ENCODE measurements at places on chromosomes 5 and 9.

- DNase-seq = no peak
Measured at GRCh38 chr5:22541037-22541436, 312.1 kb downstream of the CDH12 start.

- no peak for DNase-seq
Measured at GRCh38 chr9:5263351-5264218, 32.4 kb downstream of the INSL4 start.

DNA sequence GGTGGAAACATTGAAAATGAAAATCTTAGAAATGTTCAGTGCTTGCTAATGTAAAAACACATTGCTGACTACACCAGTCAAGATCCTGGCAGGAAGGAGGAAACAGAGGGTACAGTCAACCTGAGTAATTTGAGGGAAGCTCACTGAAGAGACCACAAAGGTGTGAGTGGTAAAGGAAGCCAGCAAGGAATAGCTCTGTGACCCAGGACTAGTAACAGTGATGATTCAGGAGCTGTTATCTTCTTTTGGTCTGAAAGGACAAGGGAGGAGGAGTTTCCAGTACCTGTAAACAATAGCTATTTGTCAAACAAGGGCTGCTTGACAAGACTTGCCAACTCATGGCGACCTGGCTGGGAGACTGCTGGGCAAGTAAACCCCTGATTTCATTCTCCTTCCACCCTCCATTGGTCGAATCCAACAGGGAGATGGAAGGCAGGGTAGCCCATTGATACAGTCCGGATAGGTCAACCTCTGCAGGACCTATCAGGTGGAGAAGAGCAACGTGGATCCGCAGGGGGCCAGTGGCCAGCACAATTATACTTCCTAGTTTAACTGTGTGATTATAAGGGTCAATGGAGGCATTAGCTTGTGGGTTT, 68.1 kb downstream of the MAMDC2 start:
- DNase-seq = no peak

- DNase-seq = no peak
Measured at GRCh38 chr5:93673316-93673954, 68.0 kb downstream of the POU5F2 start.

DNA sequence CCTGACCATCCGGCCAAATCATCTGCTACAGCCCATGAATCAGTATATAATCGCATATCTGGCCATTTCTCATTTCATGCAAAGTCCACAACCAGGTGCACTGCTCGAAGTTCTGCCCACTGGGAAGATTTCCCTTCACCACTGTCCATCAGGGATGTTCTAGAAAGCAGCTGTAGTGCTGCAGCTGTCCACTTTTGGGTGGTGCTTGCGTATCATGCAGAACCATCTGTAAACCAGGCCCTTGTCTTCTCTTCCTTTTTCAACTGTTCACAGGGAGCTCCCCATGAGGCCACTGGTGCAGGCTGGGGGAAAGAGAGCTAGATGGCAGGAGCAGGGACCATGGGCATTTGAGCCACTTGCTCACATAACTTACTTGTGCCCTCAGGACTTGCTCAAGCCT, 7.4 kb upstream of the ADAMTS6 start:
- no peak for DNase-seq

DNA sequence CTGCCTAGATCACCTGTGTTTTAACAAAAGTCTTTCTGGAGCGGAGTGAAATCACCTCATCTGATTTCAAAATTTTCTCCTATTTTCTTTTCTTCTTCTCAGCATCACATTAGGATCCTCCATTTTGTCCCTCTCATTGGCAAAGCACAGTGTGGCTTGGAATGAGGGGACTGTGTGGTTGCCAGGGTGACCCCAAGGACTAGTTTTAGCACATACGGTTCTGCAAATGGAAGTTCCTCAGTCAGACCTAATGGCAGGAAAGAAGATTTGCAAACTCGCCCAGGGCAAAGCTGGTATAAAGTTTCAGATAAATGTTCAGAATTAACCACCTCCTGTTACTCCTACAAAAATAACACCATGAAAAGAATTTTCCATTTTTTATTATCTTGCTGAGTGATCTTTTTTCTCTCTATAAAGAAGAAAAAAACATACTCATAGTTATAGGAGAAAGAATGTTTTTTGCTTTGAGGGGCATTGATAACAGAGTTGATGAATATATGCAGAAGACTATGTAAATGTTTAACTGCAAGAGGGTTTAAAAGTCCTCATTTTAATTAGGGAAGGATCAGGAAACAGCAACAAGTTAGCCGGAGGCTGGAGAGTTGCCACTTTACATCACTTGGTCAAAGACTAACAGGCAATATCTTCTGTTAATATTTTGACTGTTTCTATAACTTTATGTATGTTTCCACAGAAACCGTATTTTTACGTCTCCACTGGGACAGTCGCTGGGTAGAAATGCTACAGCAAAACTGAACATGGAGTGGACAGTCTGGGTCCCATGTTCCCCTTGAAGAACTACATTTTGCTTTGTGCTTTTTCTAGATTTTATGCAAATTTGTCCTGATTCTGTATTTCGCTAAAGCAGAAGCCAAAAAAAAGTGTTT, 257.8 kb downstream of the NR2F1-AS1 start:
- DNase-seq = no peak

- no peak for DNase-seq
Measured at GRCh38 chr5:124996764-124997077, 250.3 kb upstream of the ZNF608 start.

DNA sequence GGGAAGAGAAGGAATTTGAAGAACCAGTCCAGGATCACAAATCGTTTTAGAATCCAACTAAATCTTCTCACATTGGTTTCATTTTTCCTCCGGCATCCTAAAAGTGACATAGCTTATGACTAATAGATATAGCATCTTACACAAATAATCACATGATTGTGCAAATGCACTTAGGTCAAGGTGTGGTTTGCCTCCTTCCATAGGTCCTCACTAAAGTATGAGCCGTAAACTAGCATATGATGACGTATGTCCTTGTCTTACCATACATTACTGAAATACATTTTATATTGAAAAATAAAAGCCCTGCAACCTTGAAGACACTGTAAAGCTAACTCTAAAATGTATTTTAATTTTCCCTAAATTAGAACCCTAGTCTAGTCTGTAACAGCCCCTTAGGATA, 362.7 kb upstream of the ADAMTS16 start:
- DNase-seq = no peak

GRCh38 chr5:166369807-166370206, 1921.6 kb upstream of the WWC1 start:
- DNase-seq = no peak

DNA sequence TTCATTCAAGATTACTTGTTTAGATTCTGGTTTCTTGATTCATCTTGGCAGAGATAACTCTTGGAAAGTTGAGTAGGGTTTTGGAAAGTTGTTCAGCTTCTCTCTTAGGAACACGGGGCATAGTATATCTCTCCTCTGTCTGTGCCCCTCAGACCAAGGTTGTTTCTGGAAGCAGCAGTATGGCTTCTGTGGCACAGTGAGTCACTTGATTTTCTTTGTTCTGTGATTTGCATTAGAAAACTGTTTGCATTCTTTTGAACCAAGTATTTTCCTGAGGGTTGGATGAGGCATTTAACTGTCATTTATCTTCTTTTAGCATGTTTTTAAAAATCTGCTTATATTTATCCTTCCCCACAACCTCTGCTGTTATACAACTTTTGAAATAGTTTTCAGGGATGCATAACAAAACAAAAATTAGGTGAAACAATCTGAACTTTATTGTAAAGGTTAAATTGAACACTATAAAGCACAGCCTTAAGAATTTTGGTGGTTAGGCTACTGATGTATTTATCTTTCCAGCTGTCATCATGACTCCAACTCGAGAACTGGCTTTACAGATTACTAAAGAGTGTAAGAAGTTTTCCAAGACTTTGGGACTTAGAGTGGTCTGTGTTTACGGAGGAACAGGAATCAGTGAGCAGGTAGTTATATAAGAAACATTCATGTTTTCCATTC, 26.5 kb downstream of the DDX46 start:
- DNase-seq = no peak

DNA sequence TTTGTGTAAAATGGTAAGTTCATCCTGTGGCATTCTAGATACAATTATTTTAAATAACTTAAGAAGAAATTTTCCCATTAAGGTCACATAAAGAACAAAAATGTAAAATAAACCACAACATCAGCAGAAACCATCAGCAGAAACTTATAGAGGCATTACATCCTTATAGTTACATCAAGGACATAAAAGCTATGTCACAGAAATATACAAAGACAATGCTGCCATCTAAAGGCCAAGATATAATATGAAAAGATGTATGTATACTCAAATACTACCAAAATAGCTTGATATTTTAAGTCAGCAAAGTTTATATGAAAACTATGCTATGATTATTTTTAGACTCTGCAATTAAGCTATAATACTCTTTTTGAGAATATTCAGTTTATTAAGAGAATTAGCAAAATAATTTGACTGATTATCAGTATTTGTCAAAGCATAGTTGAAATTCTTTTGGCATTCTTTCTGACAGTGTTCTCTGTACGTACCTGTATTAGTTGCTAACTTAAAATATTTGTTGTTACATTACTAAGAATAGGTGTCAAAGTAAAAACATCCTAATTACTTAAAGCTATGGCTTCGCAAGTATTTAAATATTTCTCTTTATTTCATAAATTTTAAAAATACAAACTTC, 36.2 kb downstream of the FBXL17 start:
- peak; percentile 13 for DNase-seq

- no peak for DNase-seq
Measured at GRCh38 chr5:52988335-52989024, 672 bp upstream of the ITGA2 start.

DNA sequence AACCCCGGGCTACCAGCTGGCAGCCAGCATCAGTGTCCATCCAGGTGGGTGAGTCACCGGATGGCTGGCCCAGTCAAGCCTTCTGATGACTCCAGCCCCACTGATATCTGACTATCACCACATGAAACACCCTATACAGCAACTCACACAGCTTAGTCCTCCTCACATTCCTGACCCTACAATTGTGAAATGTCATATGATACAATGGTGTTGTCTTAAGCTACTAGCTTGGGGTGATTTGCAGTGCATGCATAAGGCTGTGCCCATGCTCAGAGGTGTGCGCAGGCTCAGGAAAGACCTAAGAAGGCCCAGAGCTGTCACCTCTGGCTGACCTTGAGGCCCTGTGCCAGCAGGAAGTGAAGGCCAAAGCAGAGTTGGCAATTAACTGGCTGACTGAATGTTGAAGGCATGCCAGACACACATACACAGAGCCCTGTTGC, 21.5 kb upstream of the SEMA4D start:
- DNase-seq = no peak

GRCh38 chr5:150636391-150637244, 3.8 kb upstream of the SYNPO start:
- DNase-seq = no peak

- DNase-seq = no peak
Measured at GRCh38 chr5:8864053-8864452, 681.8 kb downstream of the SEMA5A start.

GRCh38 chr9:138007918-138008841, 130.6 kb downstream of the CACNA1B start:
- no peak for DNase-seq

DNA sequence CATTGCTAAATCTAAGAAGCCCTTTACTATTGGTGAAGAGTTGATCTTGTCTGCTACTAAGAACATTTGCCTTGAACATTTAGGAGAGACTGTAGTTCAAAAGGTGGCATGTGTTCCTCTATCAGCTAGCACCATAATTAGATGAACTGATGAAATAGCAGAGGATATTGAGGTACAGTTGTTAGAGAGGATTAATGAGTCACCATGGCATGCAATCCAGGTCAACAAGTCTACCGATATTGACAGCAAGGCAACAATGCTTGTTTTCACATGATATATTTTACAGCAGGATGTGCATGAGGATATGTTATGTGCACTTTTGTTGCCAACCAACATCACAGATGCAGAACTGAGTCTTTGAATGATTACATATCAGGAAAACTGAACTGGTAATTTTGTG, 134.3 kb upstream of the CDH9 start:
- DNase-seq = no peak

GRCh38 chr5:173730632-173731298, 114.3 kb upstream of the BOD1 start:
- DNase-seq = no peak

DNA sequence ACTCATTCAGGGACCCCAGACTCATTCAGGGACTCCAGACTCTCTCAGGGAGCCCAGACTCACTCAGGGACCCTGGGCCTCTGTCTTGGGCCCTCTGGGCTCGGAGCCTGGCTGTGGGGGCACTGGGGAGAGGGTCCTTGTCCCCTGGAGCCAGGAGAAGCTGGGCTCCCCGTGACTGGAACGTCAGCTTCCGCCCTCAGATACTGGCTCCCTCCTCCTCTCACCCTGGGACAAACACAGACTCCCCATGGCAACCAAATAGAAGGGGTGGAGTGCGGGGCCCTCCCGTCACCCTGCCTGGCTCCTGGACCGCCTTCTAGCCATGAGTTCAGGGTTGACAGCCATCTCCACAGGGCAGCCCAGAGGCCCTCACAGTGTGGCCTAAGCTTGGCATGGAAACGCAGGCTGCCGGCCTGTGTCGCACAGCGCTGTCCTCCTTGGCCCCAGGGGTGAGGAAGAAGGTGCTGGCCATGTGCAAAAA, 27.6 kb downstream of the ZDHHC11B start:
- DNase-seq = no peak

- no peak for DNase-seq
Measured at GRCh38 chr9:38178237-38178636, 109.2 kb upstream of the SHB start.

DNA sequence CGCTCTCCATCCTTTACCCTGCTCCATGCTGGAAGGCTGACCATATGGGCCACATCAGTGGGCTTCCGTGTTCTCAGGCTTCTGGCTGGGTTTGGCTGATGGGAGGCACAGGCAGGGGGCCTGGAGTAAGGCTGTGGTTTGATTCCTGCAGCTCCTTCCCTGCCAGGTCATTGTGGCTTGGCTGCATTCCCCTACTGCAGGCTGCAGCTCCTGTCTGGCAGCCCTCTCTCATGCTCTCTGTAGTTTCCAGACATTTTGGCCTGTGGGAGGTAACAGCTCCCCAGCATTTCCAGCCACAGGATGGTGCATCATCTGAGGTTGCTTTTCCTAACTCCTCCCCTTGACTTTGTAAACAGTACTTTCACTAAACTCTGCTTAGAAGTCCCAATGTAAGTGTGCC, 102.0 kb upstream of the PTPN3 start:
- DNase-seq = peak; percentile 55

- DNase-seq = no peak
Measured at GRCh38 chr5:135514116-135514515, 21.6 kb downstream of the NEUROG1 start.

GRCh38 chr5:156920042-156920860, 42.8 kb downstream of the TIMD4 start:
- no peak for DNase-seq
